SW 1271 (cell line): ENCODE measurements at places on chromosomes 2 and 18.

DNA sequence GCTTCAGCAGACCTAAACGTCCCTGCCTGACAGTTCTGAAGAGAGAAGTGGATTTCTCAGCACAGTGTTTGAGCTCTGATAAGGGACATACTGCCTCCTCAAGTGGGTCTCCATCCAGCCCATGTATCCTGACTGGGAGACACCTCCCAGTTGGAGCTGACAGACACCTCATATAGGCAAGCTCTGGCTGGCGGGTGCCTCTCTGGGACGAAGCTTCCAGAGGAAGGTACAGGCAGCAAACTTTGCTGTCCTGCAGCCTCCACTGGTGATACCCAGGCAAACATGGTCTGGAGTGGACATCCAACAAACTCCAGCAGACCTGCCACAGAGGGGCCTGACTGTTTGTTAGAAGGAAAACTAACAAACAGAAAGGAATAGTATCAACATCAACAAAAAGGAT, 728.4 kb downstream of the MBD2 start:
- DNase-seq = no peak

- DNase-seq = no peak
These were observed 17.1 kb upstream of the NFE2L2 start for GRCh38 chr2:177281400-177282180.

- DNase-seq = no peak
These were observed 723.4 kb upstream of the PIK3C3 start for GRCh38 chr18:41231681-41232080.

- DNase-seq = no peak
These were observed 339.6 kb upstream of the LRATD1 start for GRCh38 chr2:14292964-14293363.

DNA sequence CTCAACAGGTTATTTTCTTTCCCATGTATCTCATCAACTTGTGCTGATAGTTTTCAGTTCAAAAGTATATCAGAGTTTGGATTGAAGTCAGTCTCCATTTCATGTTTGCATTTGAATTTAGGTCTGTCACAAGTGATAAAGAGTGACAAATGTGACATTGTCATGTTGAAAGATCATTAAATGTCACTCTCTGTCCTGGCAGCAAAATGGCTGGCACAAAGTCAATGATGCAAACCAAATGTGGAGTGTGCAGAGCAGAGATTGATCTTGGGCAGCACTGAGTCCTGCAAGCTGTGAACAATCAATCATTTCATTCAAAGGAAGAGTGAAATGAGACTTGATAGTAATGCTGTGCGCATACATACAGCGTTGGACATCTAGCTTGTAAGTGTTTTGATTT, 421.8 kb upstream of the CDH7 start:
- DNase-seq = no peak

- DNase-seq = no peak
These were observed 95.5 kb upstream of the FZD5 start for GRCh38 chr2:207865210-207865609.

GRCh38 chr18:54296062-54296461, 26.7 kb downstream of the POLI start:
- DNase-seq = no peak

GRCh38 chr2:237449193-237449881, 35.4 kb upstream of the COL6A3 start:
- no peak for DNase-seq

- peak; percentile 35 for DNase-seq
These were observed 691 bp downstream of the BIRC6 start for GRCh38 chr2:32357318-32358110.

GRCh38 chr2:74020702-74021406, 36.1 kb downstream of the TET3 start:
- no peak for DNase-seq

GRCh38 chr2:150459281-150459680, 28.2 kb downstream of the RND3 start:
- DNase-seq = no peak

GRCh38 chr2:215397632-215398341, 38.1 kb downstream of the FN1 start:
- DNase-seq = no peak

- DNase-seq = no peak
These were observed 199.2 kb downstream of the SMAD2 start for GRCh38 chr18:47731276-47731675.

DNA sequence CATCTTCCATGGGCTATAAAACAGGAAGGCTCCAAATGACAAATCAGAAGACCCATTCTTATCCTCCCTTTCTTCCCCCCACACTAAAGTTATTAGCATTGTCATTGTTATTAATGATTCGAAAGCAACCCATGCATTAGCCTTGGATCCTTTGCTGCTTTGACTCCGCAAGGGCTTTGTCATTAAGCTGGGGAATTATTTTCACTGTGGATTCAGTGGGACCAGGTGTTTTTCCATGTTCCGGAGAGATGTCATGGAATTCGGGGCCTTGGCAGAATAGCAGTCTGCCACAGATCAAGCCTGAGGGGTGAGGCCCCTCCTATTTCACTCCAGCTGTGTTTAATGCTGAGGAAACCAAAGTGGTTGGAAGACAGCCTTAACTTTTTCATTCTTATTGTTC, 357.1 kb downstream of the EN1 start:
- no peak for DNase-seq

DNA sequence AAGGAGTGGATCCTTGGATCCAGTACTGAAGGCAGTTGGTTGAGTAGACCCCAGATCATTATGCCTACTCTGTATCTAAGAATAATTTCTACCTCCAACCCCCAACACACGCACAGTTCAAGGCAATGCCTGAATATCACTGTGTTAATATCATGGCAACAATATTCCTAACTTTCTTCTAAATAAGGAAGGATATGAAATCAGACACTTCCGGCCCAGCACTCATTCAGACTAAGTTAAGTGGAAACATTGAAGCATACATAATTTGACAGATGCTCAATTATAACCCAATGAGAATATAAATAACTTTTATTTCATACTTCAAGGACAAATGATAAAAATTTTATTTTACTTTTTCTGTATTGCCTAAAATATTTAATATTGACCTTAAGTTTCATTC, 153.6 kb upstream of the COL3A1 start:
- DNase-seq = no peak

DNA sequence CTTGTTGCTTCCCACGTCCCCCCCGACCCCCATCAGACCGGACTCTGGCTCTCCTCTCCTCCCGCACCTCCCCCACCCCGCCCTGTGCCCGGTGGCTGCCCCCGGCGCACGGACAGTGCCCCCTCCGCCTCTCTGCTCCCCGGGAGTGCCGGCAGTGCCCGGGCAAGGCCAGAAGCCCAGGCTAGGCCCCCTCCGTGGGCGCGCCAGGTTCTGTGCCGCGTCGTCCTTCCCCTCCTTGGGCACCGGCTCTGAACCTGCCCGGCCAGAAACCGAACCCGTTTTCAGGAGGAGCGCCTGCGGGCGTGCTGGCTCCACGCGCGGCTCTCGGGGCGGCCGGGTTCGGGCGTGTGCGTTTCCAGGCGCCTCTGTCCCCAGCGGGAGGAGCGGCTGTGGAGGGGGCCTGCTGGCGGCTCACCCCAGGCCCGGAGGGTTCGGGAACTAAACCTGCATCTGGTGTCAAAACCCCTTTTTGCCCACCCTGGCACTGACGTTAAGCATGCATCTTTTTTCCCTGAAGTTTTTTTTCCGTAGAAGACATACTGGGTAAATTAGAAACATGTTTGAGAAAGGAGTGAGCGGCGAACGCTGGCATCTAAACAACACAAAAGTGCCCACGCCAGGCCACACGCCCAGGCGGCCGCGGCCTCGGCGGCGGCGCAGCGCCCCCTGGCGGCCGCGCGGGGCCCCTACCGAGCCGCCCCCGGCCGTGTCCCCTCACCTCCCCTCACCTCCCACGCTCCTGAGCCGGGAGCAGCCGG, 123.9 kb upstream of the SLC1A4 start:
- no peak for DNase-seq

DNA sequence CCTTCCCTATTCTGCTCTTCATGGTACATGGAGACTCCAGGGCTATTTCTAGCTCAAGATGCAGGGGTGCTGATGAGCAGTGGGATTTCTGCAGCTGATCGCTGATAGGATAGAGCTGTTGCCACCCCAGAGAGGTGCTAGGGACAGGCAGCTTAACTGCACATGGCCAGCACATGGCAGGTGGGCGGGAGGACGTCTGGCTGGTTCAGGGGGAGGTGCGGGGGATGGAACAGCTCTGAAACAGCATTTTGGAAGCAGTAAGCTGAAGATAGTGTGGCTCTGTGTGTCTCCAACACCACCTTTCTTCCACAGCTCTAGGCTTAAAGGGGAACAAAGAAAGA, 151.9 kb upstream of the PELI1 start:
- DNase-seq = no peak

DNA sequence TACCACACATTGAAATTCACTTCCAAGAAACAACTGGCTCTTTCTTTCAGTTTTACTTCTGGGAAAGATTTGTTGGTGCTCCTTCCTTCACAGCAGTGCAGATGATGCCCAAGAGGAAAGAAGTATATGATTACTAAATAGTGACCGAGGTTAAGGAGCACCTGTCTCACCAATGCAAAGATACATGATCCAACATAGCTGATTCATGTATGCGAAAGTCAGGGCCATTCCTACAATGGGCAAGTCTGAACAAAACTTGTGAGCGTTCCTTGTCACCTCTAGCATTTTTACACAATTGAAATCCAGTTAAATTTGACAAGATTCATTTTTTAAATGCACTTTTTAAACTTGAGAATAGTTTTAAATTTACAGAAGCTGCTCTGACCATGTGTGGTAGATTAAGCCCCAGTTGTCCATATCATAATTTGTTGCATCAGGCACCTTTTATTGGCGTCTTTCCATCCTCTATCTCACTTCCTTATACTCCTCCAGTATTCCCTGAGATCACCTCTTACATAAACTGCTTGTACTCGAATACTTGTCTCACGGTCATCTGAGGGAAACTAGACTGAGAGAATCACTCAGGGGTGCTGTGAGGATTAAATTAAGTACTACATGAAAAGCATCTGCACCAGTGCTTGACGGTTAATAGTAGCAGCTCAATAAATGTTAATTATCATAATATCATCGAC, 438.8 kb upstream of the CDH20 start:
- DNase-seq = no peak

DNA sequence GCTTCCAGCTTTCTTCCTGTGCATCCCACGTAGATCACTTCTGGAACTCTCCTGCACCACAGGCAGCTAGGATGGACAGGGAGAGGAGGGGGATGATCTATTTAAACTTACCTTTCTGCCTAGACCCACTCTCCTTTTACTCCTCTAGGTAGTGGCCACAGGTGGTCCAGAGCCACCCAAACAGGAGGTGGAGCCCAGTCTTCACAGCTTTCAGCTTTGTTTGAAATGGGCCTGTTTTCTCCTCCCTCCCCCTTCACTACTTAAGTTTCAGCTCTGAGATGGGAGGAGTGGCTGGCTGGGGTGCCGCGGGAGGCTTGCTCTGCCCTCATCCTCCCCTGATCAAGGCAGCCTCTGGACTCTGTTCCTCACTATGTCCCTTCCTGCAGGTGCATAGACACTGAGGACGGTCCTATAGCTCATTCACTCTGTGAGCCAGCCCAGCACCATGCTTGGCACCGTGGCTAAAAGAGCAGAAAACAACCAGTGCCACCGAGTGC, 12.6 kb upstream of the CELF4 start:
- no peak for DNase-seq

- DNase-seq = no peak
These were observed 108.9 kb upstream of the ITGA4 start for GRCh38 chr2:181348107-181348837.

DNA sequence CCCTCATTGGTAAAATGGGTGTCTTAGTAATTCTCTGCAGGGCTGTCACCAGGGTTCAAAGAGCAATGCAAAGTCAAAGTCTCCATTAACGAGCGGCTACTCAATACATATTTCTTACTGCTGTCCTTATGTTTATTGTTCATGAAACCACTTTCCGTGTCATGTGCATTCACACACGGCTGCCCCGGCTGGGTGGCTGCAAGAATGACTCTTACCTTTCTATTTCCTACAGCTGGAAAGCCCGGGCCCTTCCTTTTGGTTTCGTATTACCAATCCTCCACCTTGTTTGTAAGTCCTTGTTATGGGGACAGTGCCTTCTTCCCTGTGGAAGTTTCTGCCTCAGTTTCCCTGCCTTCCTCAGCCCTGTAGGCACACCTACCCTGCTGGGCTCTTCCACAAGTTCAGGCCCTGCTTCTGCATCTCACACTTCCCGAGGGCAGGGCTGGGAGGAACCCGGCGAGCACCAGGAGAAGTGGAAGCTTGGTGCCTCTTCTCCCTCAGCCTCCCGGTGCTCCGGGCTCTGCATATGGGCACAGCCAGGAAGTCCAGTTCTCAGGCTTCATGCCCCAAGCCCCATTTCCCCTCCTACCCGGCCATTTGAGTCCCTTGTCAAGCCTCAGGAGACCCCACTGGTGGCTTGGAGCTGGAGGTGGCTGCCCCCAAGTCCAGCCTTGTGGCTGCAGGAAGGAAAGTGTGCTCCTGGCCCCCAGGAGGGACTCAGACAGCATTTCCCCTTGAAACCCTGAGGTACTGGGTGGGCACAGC, 18.7 kb upstream of the ACKR3 start:
- DNase-seq = no peak

DNA sequence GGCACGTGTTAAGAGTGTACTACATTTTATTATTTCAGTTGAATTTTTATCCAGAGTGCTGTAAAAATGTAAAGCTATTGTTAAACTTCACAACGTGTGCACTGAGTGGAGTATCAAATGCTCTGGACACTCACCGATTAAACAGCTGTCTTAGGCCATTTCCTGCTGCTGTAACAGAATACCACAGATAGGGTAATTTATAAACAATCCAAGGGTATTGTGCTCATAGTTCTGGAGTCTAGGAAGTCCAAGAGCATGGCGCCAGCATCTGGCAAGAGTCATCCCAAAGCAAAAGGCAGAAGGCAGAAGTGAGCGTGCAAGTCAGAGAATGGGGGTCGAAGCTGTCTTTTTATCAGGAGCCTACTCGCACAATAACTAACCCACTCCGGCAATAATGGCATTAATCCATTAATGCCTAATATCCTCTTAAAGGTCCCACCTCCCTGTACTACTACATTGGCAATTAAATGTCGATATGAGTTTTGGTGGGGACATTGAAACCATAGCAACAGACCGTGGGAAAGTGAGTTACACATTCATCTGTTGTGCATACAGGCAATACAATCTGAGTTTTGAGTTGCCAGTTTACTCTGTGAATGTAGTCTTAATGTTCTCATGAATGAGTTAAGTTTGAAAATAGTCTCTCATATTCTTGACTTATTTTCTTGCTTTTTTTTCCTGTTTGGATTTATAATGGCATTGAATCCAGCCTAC, 64.8 kb downstream of the ARMC9 start:
- DNase-seq = no peak

DNA sequence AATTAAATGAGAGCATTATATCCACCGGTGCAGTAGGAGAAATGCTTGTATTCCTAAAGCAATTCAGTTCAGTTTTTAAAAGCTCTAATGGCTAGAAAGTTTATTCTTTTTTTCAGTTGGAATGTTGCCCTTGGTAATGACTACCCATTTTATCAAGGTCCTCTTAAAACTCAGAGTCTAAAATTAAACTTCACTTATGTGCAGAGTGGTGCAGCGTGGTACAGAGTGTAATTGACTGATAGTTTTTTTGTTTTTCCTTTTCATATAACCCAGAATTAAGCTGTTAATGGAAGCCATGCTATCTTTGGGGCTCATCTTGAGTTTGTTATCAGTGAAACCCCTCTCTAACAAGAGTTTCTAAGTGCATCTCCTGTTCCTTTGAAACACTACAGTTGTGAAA, 21.4 kb downstream of the NCOA1 start:
- no peak for DNase-seq

- no peak for DNase-seq
These were observed 33.5 kb upstream of the NOL4 start for GRCh38 chr18:34258176-34258575.
